ENCODE measurements at places on chromosomes 4 and X.

DNA sequence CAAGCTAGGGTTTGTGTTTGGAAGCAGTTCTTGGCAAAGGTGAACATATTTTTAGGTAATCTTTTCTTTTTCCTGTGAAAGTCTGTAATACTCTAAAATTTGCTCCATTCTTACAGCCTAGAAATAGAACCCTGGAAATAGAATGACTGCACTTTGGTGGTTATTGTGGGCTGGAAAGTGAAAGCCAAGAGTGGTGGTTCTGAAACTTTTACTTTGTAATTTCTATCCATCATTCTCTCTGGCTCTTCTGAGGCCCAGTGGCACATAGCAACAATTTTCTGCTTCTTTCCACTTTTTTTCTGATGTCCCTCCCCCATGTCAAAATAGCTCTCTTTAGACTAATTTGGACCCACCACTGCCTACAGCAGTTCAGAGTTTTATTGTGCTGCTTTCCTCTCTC is 300.4 kb upstream of the RPS6KA3 start:
- DNase-seq = no peak

DNA sequence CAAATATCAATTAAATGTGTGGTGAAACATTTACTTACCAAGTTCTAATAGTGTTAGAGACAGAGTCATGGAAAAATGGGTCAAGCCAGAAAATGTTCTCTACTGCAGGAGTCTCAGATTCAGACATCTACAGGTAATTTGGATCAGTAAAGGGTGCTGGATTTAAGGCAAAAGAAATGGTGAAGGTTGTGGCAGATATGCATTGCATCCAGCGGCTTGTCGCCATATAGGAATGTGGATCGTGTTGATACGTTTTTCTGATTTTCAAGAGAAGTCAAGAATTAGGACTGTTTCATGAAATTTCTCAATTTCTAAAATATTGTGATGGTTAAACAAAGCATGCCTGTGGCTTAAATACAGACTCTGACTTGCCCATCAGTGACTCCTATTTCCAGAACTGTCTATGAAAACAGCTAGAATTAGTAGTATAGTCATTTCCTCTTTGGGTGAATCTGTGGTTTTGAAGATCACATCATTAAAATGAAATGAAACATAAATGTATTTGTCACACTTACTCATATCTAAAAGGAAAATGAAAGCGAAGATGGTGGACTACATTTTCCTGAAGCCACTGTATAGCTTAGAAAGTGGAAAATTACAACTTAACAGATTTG is 110.1 kb upstream of the VEGFC start:
- peak; percentile 40 for DNase-seq

GRCh38 chrX:55142206-55142918 is 53.5 kb downstream of the PAGE2 start:
- DNase-seq = no peak

GRCh38 chrX:9023293-9023692 is 10.6 kb downstream of the FAM9B start:
- no peak for DNase-seq

DNA sequence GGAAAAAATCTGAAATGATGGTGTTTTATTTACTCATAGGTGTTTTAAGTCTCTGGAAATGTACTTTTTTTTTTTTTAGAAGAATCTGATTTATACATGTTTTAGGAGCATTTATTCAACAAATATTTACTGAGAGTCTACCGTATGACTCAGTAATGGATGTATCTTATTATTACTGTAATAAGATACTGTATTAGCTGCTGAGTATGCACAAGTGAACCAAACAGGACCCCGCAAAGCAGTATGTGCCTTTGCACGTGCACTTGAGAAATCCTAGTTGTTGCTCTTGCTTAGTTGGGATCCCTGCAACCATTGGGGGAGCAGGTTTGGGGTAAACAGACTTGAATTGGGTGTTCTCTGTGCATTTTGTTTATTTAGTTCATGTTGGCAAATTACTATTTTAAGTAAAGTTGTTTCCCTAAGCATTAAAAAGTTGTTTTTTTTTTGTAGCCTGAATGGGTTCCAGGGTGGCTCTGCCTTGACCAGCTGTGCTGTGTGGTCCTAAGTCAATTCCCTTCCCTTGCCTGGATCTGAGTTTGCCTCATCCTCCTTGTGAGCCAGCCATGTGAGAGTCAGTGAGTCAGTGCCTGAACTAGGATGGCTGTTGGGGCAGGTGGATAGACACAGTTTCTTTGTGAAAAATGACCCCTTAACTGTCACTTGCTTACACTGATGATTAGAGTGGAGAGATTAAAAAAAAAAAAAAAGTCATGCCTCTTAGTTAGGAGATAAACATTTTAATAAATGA is 27.7 kb downstream of the DCUN1D4 start:
- DNase-seq = no peak

- peak; percentile 81 for DNase-seq
Observed at GRCh38 chr4:67393699-67394281, 151.5 kb downstream of the CENPC start.

DNA sequence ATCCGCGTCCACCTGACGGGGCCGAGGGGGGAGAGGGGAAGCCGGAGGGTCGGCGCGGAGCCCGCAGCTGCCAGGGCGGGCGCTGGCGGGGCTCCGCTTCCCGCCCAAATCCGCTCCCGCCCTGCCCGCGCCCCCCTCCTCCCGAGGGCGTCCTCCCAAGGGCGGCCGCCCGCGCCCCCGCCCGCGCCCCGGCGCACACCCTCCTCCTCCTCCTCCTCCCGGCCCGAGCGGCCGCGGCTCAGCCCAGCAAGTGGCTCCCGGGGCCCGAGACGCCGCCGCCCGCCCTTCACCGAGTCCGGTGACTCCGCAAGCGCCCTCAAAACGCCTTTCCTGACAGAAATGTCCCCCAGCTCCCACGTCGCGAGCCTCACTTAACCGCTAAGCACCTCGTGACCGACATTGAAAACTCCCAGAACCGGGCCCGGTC is 487 bp downstream of the HMGB2 start:
- DNase-seq = peak; percentile 57

DNA sequence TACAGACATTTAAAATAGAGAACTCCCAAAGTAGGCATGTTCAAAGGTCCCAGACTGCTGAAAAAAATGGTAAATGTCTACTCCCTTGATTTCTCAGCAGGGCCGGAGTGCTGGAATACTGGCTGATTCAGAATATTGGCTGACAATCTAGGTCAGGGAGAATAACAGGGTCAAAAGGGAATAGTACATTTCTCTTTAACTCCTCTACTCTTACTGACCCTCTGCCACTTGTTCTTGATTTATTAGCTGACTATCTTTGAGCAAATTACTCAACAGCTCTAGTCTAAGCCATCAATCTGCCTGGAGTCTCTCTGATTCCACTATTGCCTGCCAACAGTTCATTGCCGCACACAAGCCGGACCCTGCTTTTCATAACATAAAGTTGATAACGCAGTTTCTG is 19.7 kb upstream of the NWD2 start:
- no peak for DNase-seq

DNA sequence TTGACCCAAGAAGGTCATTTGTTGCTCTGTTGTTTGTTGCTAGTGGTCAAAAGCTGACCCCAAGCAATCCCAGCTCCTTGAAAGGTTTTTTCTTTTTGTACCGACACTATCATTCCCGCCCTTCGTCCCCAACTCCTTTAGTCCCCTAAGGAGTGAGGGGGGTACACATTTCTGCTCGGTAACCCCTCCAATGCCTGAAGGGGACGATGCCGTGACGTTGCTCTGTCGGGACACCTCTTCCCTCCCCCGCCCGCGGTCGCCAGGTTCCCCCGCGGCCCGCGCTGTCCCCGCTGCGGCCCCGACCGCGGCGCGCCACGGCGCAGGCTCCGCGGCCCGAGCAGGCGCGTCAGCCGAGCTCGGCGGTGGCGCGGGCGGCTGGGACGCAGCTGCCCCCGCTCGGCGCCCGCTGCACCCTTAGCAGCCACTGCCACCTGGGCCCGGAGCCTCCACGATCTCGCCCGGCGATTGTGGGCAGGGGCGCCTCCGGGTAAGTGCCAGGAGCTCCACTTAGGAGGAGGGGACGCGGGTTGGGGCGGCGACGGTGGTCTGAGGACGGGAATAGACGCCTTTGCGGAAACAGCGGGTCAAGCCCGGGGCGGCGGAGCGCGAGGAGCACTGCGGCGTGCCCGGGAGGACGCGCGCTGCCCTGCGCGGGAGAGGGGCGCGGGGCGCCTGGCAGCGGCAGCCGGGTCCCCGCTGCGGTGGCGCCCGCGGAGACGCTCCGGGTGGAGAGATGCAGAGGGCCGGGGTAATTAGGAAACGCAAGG is at the start of gene GLRB:
Gene GLRB, plus strand, starts transcription at position 340 of the 767 bp plus-strand sequence. CDS start 1,875 bp downstream, outside the sequence.
- DNase-seq = no peak

DNA sequence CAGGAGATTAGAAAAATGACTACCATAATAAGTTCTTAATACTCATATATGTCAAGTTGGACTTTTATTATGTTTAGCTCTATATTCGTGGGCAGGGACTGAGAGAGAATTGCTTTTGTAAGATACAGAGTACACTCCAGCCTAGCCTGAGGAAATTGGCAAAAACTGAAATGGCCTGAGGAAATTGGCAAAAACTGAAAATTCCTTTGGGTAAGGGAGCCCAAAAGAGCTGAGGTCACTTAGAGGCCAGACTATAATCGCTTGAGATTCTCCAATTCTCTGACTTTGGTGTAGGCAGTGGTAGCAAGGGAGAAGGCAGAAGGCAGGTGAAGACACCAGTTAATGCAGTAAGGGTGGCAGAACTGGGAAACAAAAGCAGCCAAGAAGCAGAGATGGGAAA is 124.5 kb upstream of the HCCS start:
- DNase-seq = no peak

DNA sequence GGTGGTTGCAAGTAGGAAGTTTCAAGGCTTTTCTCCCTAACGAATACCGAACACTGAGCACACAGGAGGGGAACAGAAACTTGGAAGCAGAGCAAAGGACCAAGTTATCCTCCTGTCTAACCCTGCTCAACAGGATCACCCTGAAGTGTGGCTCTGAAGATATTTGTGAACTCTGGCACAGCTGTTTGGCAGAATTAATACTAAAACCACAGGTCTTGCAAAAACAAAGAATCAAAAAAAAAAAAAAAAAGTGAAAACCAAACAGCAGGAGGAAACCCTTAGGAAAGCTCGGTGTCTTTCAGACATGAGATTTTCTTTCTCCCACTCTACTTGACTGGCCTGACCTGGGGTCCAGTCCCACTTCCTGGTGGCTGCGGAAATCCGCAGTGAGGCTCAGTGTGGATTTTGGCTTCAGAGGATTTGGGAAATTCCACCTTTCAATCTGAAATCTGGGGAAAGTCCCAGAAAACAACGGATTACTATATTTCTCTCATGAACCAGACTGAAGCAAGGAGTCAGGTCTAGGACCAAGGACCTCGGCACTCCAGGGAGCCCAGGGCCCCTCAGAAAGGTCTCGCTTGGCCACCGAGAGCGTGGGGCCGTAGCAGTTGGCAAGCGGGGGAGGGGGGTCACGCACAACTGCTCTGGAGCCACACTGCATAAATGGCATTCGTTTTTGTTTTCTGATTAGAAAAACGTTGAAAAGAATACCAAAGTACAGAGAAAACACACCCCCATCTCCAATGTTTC is 867 bp downstream of the TIFA start:
- DNase-seq = peak; percentile 87

DNA sequence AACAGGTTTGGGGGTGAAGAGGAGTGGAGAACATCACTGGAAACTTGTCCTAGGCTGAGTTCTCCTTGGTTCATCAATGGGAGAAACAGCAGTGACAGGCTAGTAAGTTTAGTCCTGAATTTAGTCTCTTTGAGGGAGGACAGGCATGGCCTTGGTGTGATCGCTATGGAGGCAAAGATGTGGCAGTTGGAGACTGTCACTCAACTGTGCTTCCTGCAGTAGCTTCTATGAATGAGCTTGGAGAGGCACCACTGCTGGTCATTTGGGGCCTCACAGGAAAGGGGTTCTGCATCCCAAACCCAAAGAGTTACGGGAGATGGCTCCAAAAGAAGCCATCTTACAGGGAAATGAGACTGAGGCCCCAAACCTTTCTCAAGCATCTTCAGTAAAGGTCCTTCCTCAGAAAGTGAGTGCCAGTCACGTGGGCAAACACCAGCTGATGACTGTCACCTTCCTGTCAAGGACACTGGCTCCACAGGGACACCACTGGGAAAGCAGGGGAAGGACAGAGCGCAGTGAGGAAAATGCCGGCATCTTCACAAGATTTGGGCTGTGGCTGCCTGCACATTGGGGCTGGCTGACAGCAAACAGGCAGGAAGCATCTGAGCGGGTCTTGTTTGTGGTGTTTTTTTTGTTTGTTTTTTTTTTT is 7.2 kb downstream of the MRFAP1 start:
- DNase-seq = no peak

DNA sequence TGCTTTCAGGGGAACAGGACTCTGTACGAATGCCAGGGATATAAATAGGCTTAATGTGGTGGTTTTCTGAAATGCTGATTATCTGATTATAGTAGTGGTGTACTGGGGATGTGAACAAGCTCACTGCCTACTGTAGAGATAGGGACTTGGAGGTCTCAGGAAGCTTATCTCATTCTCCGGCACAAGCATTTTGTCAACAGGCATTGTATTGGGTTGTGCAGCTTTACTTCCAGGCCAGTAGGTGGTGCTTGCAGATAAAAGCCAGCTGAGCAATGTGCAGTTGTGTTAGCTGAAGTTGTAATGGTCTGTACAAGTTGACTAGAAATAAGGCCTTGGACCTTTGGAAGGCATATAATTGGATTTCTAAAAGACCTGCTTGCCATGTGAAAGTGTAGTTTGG is 49.5 kb upstream of the TMLHE start:
- no peak for DNase-seq

- peak; percentile 87 for DNase-seq
Observed at GRCh38 chr4:145912376-145912775, 26.2 kb downstream of the ZNF827 start.

DNA sequence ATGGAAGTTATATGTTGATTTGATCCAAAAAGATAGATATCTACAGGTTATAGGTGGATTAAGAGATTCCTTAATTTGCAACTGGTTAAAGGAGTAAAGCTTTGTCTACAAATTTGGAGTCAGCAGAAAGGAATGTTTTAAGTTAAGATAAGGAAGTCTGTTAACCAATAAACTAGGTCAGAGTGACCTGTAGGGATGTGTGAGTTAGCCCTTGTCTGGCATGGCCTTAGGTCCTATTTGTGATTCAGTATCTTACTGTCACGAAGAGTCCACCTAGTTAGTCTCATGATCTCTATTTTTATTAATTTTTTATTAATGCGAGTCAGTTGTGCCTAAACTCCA is 230.8 kb downstream of the INPP4B start:
- DNase-seq = no peak

DNA sequence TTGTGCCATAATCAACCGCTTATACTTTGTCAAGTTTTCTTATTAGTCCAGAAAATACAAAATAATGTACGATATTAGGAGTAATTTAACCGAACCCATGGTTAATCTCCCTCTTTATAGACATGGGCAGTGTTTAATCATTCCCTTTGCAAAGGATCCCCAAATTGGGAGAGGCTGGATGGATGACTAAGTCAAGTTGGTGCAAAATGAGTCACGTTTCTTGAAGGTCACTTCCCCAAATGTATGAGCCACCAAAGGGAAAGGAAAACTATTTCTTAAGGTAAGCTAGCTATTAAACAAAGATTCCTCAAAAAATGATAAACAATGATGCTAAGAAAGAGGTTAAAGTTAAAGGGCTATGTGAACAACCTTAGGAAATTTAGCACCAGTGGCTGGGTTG is 17.5 kb downstream of the MAML3 start:
- DNase-seq = peak; percentile 71

DNA sequence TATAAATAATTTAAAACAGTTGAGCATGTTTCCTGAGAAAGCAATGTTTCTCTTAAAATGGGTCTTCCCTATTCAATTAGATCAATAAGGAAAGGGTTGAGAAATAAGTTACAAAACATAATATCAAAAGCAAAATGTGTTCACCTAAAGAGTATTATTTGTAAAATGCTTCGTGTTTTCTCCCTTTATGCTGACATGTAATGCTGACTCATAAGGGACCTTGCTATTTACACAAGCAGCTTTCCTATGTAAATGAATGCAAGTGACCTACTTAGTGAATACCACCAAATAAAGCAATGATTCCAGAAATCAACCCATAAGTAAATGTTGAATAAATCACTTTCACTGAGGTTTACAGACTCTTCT is 91.5 kb downstream of the ELOVL6 start:
- peak; percentile 24 for DNase-seq
